Activated B cell treated with CpG ODN at 0.5 μM for 24 hours (primary cell): ENCODE measurements at places on chromosomes 6 and 20.

DNA sequence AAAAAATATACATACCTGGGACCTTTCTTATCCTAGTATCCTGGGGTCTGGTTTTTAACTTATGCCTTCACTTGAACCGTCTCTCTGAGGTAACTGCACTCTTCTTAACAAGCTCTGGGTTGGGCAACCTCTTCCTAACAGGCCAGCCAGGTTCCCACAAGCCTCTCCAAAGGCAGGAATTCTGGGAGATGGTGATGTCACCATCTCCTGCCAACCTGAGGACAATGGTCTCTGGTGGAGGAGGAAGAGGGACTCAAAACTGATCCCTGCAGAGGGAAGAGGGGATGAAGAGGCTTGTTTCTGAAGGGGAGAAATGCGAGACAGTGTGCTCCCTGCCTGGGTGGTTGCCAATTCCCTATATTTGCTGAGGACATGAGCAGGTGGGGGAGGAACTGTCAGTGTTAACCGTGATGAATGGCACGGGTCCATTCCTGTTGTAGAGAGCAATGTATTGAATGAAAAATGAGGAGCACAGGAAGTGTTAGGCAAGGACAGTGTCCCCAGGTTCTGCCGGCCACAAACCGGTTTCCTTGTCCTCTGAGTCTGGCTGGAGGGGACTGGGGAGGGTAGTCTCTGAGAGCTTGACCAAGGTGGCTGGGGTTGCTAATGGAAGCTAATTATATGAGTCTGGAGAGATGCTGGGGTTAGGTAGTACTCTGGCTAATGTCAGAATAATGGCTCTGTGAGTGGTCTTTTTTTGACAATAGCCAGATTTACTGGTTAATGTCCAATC, 95.5 kb downstream of the KCNB1 start:
- no peak for DNase-seq

DNA sequence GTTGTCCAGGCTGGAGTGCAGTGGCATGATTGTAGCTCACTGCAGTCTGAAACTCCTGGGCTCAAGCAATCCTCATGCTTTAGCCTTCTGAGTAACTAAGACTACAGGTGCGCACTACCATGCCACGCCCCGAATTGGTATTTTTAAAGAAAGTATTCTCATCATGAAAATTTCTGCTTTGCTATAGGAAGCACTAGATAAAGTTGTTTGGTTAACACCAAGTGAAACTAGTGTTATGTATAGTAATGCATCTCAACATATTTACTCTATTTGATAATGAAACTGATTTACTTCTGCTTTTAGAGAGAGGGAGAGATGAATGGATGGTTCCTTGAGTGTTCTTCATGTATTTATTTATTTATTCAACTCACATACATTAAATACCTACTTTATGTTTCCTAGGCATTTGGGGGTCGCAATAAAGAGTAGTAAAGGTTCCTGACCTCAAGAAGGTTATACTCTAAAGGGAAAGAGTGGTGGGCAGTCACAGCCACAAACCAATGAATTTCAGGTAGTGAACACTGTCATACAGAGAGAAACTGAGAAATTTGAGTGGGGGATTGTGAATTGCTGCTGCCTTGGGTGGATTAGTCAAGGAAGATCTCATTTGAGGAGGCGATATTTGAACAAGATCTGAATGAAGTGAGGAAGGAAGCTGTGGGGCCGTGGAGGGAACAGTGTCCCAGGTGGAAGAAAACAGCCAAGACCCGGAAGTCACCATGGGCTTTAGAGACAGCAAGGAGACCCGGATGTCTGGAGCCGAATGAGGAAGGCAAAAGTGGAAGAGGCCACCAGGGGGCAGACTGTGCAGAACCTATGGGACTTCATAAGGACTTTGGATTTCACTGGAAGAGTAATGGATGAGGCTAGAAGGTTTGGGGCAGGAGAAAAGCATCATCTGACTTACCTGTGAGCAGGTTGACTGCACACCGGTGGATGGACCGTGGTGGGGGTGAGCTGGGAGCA, 185.6 kb downstream of the TSHZ2 start:
- peak; percentile 24 for DNase-seq

GRCh38 chr6:13836170-13836569, 21.8 kb upstream of the MCUR1 start:
- DNase-seq: no peak

DNA sequence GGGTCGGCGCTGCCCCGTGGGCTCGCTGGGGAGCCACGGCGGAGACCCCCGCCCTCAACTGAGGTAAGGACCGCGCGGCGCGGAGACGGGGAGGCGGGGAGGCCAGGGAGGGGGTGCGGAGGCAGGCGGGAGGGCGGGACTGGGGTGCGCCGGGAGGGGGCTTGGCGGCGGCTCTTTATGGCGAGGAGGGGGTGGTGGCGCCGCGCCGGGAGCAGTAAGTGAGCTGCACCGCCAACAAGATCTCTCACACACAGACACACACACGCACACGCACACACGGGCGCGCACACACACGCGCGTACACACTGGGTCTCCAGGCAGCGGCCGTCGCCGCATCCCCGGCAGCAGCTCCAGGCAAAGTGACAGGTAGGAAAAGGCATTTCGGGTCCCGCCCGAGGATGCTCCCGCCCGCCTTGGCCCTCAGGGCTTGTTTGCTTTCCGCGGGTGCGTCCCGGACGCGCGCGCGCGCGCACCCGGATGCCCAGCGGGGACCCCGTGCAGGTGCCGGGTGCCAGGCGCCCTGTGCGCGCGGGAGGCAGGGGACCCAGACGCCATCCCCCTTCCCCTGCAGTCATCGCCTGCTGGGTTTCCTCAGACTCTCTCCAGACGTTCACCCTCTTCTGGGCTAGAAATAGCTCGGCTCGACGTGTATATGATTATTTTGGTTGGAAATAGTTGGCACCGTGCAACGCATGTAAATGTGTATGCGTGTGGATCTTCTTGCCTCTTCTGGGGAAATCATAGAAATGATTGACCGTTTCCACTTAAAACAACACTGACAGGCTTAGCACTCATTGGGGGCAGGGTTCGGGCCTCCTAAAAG, at the start of gene PLCB4:
TSS of gene PLCB4 (plus strand) at position 247 of the 823 bp plus-strand sequence. CDS start 238,728 bp downstream, outside the sequence.
- DNase-seq: no peak
